GM10248 (cell line): ENCODE measurements at places on chromosomes 12 and 14.

DNA sequence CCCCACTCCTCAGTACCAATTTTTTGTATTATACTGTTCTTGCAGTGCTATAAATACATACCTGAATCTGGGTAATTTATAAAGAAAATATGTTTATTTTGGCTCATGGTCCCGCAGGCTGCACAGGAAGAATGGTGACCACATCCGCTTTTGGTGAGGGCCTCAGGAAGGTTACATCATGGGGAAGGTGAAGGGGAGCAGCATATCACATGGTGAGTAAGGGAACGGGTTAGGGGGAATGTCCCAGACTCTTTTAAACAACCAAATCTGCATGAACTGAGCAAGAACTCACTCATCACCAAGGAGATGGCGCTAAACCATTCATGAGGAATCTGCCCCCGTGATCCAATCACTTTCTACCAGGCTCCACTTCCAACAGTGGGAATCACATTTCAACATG lies 40.0 kb downstream of the OSBPL8 start:
- peak; percentile 14 for DNase-seq

DNA sequence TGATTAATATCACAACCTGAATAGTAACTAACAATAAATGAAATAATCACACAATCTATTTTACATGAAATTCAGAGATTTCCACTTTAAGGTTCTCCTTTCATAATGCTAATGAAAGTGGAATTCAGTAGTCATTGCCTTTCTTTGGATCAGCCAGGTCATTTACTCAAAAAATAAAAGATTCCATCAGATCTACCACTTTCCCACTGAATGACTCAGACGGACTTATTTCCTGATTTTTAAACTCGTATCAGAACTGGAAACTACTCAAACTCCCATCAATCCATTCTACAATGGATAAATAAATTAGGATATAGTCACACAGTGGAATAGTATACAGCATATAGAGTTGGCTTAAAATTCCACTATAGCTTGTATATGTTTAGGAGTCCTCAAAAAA lies 237.1 kb downstream of the MED13L start:
- DNase-seq: no peak

DNA sequence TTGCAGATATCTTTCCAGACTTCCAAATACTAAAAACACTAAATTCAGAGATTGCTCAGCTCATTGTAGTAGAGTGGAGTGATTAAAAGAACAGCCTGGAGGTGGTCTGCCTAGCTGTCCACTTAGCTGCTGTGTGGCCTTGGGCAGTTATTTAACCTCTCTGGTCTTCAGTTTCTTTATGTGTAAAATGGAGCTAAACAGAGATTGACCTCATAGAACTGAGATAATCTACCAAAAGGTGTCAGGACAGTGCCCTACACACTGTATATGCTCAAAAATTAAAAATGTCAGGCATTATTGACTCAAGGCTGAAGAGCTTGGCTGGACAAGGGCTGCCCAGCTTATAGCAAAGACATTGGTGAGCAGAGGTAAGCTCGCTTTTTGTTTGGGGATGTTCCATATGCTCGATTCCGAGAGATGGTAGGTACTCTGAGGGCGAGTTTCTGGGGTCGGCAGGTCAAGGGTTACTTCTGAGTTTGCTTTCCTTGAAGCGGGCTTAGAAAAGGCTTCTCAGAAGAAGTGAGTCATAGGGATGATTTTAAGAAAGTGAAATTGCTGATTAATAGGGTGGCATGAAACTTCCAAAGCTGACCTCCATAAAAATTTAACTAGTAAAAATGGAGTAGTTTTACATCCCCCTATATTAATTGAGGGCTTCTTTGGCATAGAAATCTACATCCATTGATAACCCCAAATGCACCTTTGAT lies 107.5 kb downstream of the GPATCH2L start:
- no peak for DNase-seq

DNA sequence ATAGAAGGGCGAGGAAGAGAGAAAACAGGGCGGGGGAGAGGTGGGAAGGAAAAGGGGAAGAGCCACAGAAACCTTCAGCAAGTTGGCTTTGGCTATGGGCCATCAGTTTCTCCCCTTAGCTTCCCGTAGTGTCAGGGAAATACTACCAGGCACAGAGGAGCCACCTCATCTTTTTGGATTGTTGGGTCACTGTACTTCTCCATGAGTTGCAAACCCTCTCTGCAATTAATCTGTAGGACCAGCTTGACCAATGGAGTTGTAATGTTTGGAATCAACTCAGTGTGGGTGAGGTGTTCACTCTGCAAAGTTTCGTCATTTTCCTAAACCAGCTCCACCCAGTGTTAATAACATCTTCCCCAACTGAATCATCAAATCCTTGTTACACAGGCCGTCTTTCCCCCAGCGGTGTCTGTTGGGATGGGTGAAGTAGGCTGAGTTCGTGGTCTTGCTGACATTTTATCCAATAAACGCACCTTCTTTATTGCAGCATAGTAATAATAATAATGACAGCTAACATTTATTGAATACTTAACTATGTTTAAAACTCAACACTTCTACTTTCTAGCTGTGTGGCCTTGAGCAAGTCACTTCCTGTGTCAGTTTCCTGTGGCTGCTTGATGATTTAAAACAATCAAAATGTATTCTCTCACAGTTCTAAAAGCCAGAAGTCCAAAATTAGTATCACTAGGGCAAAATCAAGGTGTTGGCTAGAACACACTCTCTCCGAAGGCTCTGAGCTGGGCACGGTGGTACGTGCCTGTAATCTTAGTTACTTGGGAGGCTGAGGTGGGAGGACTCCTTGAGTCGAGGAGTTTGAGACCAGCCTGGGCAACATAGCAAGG lies 8.1 kb upstream of the GLTP start:
- DNase-seq: no peak

- no peak for DNase-seq
Observed at GRCh38 chr12:23376238-23376637, 573.2 kb downstream of the SOX5 start.

DNA sequence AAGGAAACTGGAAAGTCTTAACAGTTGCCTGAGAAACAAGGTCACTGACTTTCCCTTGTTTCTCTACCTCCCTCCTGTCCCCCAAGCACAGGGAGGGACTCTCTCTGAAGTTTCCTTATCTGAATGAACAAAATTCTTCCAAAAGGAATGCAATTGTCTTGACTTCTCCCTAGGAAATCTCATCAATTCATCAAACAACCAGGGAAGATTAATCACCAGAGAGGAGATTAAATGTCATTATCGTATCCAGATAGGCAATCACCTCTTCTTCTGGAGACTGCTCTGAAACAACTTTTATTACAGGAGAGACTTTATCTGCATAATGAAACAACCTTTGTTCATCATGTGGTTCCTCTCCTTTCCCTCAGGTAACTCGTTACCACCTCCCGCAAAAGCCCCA lies 431.4 kb downstream of the SLC16A7 start:
- DNase-seq: no peak

- no peak for DNase-seq
Observed at GRCh38 chr12:113860950-113861349, 105.2 kb downstream of the RBM19 start.
